ENCODE measurements at places on chromosomes 1 and 21. TPM values are rescaled to one million over a fixed set of nuclear protein-coding genes. Genes with fewer than 3 reads are reported as not detected.

DNA sequence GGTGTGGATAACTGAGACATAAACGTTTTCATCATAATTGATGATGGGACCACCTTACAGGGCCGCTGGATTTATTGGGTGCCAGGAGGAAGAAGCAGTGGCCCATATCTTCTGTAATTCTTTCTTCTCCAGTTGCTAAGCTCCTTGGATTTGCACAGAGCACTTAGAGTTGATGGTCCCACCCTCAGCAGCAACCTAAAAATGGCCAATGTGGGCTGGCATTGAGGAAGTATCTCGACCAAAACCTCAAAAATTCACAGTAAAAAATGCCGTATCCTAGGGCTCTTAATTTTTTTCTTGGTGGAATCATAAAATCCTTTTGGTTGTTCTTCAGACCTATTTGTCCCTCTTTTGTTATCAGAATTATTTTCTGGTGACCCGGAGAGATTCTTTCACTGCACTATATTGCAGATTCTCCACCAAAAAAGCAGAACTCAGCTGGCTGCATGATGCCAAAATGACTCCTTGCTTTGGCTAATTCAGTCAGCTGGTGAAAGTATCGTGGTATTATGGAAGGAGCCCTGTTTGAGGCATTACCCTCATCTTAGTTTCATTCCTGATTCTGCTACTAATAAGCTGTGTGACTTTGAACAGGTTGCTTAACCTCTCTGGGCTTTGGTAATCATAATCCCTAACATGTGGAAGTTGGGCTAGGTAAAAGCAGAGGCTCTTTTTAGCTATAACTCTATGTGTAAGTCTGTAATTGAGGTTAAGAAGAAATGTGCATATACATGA is 27.6 kb downstream of the KIRREL1 start:
- no peak overlapping the region for H3K27ac ChIP-seq
- H3K4me1 ChIP-seq = peaks cover 36% of the 10 kb centered on the region
- H3K36me3 ChIP-seq = no peaks in the 10 kb centered on the region
- no peak overlapping the region for H3K4me3 ChIP-seq
- DNase-seq = no peak
- no peaks in the 10 kb centered on the region for H3K27me3 ChIP-seq

DNA sequence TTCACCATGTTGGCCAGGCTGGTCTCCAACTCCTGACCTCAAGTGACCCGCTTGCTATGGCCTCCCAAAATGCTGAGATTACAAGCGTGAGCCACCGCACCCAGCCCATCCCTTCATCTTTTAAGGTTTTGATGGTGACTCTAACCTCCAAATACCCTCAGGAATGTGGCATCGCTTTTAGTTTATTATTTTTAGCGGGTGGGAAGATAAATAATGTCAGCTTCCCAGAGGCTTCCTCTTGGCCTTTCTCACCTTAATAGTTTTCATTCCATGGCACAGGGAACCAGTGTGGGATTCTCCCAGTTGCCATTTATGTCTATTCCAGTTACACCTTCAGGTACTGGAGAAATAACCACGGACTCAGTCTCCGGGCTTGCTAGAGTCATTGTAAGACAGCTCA is 92.1 kb upstream of the LRRN2 start:
- H3K4me3 ChIP-seq = no peak overlapping the region
- H3K4me1 ChIP-seq = no peaks in the 10 kb centered on the region
- H3K36me3 ChIP-seq = no peaks in the 10 kb centered on the region
- H3K27ac ChIP-seq = no peak overlapping the region
- DNase-seq = no peak

- H3K4me1 ChIP-seq = peaks cover 9% of the 10 kb centered on the region
- H3K36me3 ChIP-seq = no peaks in the 10 kb centered on the region
- H3K27ac ChIP-seq = no peak overlapping the region
- no peaks in the 10 kb centered on the region for H3K27me3 ChIP-seq
- DNase-seq = peak; percentile 61
These were observed 359 bp downstream of the LRRC3 start for GRCh38 chr21:44455524-44456213.

GRCh38 chr1:214957330-214958137 is 125.0 kb upstream of the KCNK2 start:
- no peaks in the 10 kb centered on the region for H3K4me1 ChIP-seq
- H3K36me3 ChIP-seq = no peaks in the 10 kb centered on the region
- H3K4me3 ChIP-seq = no peak overlapping the region
- no peak for DNase-seq

The SYT11 gene
- 10.1 TPM for total RNA-seq

- no peak overlapping the region for H3K4me3 ChIP-seq
- no peaks in the 10 kb centered on the region for H3K36me3 ChIP-seq
- H3K27me3 ChIP-seq = no peaks in the 10 kb centered on the region
- no peak for DNase-seq
These were observed 32.9 kb downstream of the JAK1 start for GRCh38 chr1:64933296-64934070.

- H3K27me3 ChIP-seq = no peaks in the 10 kb centered on the region
- H3K27ac ChIP-seq = no peak overlapping the region
- no peak overlapping the region for H3K4me3 ChIP-seq
These were observed 59.5 kb downstream of the TRIM11 start for GRCh38 chr1:228347181-228347580.

GRCh38 chr1:202081992-202082391 is 40.7 kb upstream of the GPR37L1 start:
- H3K4me3 ChIP-seq = no peak overlapping the region
- no peaks in the 10 kb centered on the region for H3K4me1 ChIP-seq
- no peak overlapping the region for H3K27ac ChIP-seq
- H3K27me3 ChIP-seq = no peaks in the 10 kb centered on the region
- DNase-seq = peak; percentile 37
- no peaks in the 10 kb centered on the region for H3K36me3 ChIP-seq

- no peak for DNase-seq
- H3K36me3 ChIP-seq = no peaks in the 10 kb centered on the region
- no peaks in the 10 kb centered on the region for H3K4me1 ChIP-seq
- H3K27ac ChIP-seq = no peak overlapping the region
- H3K27me3 ChIP-seq = no peaks in the 10 kb centered on the region
These were observed 6.4 kb downstream of the TSPAN2 start for GRCh38 chr1:115082949-115083348.

All from ovary (tissue), 10 donors.